ENCODE measurements at places on chromosomes 11 and 22.

GRCh38 chr22:35312198-35313059 is 12.7 kb downstream of the TOM1 start:
- no peak for DNase-seq

- DNase-seq: no peak
Measured at GRCh38 chr11:106514706-106515105, 437.2 kb downstream of the AASDHPPT start.

GRCh38 chr22:44293034-44293433 is 19.7 kb downstream of the SHISAL1 start:
- DNase-seq: peak; percentile 39

- no peak for DNase-seq
Measured at GRCh38 chr11:415640-416041, 842 bp upstream of the SIGIRR start.

DNA sequence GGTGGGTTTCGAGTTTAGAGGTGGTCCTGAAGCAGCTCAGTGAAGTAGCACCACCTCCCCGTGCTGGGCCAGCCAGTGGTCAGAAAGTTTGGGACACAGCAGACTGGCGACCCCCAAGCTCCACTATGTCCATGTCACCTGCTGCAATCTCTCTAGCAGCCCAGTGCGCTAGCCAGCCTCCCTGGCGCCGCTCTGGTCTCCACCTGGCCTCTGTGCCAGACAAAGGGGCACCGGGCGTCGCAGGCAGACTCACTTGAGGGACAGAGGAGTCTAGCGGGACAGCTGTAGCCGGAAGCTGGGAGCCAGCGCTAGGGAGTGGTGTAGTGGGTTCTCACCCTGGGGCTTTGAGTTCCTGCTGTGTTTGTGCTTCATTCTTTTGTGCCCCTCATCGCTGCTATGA is 25.5 kb downstream of the MYBPC3 start:
- DNase-seq: no peak

DNA sequence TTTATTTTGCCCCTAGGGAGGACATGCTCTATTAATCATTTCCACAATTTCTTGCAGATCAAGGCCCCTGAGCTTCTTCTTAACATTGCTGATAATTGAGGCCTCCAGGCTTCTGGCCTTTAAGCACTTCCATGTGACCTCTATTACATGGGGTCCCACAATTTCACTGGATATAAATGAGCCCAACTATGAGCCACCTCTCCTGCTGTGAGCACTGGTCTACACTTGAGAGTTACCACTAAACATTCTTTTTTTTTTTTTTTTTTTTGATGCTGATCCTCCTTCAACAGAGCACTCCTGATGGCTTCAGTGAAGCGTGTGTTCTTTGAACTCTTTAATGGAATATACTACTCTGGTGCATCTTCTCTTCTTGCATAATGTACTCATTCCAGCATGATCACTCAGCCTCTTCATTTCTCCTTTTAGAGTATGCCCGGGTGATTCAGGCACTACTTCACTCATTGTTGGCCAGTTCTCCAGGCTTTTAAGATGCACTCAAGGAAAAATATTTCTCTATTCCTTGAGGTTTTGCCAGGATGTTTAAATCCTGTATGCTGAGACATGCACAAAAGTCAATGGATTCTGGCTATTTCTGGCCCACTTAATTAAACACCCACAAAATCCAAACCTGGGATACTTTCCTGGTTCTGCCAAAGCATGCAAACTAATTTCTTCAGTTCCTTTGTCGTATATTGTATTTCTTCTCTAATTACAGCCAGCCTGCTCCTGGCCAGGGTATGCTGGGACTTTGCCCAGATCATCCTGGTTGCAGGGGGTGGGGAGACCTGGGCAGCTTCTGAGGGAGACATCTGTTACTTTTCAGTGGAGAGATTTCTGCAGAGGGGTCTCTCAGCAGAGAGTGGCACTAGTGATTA is 257.8 kb upstream of the LUZP2 start:
- no peak for DNase-seq

DNA sequence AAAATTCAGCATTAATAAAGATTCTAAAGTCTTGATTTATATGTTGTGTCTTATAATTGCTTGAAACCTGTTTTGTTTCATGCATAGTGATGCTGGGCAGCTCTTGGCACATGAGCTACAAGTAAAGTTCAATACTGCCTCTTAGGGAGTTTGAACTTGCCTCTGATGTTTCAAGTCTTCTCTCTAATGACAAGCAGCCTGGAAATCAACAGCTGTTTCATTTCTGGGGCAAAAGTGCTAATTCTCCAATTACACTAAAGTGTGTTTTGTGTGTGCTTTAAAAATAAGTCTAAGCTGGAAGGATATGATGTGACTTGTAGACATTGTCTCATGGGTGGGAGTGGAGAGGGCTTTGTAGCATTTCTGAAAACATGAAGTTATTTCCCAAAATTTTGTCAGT is 23.7 kb upstream of the SESN3 start:
- no peak for DNase-seq

GRCh38 chr11:95800438-95800837 is 10.1 kb downstream of the CEP57 start:
- no peak for DNase-seq

GRCh38 chr11:111930472-111930871 is 6.7 kb upstream of the DIXDC1 start:
- DNase-seq: no peak

- DNase-seq: no peak
Measured at GRCh38 chr11:117258576-117258975, 26.1 kb downstream of the RNF214 start.

- no peak for DNase-seq
Measured at GRCh38 chr11:40683010-40683409, 776.4 kb downstream of the LRRC4C start.

DNA sequence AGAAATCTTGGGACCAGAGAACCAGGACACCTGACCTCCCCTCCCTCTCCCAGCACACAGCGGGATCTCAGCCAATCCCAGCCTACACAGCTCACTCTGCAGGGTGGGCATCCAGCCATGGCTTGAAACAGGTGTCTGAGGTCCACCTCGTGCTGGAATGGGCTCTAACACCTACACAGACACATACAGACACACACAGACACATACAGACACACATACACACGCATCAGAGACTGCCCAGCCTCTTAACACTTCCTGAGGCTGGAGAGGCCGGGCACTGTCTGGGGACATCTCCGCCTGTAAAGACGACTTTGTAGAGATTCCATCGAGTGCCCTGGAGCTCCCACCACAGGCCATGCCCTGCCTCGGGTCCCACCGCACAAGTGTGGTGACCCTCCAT is 36.7 kb downstream of the CAPN1 start:
- no peak for DNase-seq

GRCh38 chr11:117505285-117505970 is 177.8 kb downstream of the CEP164 start:
- no peak for DNase-seq

DNA sequence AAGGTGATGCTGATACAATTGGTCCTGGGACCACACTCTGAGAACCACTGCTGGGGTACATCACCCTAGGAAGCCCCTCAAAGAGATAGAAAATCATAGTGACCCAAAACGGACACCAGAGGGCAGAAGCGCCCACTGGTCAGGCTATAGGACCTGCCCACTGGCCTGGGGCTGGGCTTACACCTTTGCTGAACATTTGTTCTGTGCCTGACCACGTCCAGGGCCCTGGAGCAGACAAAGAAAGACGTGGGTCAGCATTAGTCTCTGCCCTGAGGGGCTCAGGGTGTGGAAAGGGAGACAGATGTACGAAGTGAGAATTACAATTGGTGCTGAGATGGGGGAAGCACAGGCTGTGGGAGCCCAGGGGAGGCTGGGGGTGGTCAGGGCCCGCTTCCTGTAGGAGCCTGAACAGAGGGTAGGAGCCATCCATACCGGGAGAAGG is 14.4 kb upstream of the SERPINH1 start:
- DNase-seq: no peak

DNA sequence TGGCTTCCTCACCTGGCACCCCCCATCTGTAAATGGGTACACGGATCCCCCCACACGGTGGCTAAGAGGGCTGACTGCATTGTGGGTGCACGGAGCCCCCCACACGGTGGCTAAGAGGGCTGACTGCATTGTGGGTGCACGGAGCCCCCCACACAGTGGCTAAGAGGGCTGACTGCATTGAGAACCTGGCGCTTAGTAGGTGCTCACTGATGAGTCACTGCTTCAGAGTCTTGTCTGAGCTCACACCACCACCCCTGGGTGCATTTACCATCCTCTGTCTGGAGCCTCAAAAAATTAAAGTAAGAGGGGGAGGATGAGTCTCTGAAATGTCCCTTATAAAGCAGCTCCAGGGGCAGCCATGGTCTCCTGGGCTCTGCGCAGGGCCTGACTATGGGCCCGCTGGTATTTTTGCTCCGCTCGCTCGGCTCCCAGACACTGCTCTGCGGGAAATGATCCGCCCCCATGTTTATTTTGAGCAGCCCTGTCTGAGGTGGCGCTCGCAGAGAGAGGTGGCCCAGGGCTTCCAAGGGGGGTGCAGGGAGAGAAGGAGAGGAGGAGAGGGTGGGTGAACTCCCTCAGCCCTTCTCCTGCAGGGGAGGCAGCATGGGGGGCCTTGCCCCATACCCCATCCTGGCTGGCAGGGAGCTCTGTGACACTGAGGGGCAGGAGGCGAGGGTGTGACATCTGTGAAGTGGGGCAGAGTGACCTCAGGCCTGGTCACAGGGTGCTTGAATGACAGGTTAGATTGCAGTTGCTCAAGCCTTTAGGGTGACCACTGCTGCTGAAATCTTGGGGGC is 82.6 kb downstream of the CACNA1I start:
- DNase-seq: no peak

- no peak for DNase-seq
Measured at GRCh38 chr11:43856993-43857392, 23.6 kb upstream of the ALKBH3 start.

DNA sequence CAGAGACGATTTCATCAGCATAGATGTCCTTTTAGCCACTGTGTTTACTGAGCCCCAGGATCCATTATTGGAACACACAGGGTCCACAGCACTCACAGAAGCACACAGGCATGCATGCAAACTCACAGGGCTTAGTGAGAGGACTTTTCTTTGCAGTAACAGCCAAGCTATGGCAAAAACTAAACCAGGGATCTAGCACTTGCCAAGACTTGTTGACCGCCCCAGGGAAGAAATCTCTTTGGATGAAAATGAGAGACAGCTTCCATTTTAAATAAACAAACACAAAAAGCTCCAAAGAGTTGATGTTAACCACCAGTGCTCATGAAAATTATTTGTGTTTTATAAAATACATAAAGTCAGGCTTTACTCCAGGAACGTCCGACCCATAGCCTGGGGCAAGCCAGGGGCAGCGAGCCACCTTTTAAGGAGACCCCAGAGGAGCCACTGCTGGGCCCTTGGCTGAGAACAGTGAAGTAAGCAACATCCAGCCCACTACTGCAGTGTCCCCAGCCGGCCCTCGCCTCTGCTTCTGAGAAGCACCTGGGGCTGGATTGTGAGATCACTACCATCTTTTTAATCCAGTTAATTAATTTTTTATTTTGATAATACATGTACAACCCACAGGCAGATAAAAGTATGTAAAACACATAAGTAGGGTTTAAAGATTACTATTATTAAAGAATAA is 22.0 kb upstream of the TFIP11 start:
- no peak for DNase-seq

GRCh38 chr11:128694618-128695481 is 978 bp downstream of the FLI1 start:
- DNase-seq: no peak

DNA sequence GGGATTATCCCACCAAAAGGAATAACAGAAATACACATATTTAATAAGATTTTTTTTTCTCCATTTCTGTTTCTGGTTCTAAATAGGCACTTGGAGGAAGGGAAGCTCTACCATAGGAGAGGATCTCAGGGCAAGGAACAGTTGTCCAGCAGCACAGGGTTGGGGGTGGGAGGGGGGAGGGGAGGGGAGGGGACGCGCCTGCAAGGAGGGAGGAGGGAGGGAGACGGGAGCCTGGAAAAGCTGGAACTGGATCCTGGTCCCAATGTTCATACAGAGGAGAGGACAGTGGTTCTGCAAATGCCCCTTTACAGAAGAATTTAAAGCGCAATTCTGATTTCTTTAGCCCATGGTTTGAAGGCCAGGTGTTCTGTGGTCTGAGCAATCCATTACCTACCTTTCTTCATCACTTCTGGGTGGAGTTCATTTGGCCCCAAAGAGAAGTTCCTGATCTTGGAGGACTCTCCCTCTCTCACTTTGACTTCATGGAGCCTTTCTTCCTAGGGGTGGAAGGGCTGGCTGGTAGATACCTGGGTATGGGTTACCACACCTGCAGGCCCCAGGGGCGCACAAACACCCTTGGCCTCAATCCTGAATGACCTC is 348.9 kb upstream of the NCAM1 start:
- DNase-seq: no peak

GRCh38 chr11:88480223-88480622 is 142.7 kb upstream of the CTSC start:
- DNase-seq: no peak

DNA sequence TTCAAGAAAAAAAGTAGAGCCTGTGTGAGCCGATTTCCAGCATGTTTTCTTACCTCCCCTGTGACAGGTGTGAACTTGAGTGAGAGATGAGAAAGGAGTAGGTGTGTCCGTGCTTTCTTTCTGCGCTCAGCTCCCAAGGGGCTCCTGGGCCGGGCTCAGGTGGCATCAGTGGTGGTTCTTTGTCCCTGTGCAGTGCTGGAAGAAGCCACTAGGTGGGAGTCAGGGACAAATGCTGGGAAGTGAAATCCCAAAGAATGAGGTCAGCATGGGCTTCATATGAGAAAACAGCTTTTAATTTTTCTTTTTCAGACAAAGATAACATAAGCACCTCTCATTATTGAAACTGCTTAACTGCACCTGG is 57.8 kb downstream of the PPFIBP2 start:
- peak; percentile 79 for DNase-seq

- DNase-seq: peak; percentile 62
Measured at GRCh38 chr11:64355078-64355940, 3.7 kb upstream of the RPS6KA4 start.

GRCh38 chr11:96095884-96096303 is 172.0 kb upstream of the MTMR2 start:
- no peak for DNase-seq

DNA sequence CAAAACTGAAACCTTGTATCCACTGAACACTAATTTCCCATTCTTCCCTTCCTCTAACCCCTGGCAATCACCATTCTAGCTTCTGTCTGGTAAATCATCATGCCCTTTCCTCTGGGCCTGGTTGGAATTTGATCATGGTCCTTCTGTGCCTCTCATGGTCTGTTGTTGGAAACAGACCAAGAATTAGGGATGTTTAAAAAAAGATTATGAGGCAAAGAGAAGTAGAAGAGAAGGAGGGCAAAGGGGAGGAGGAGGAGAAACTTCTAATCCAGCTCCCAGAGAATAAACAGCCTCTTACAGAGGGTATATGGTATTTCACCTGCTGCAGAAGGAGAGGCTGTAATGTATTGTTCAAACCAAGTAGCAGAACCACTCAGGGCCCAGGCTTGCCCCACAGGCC is 10.6 kb downstream of the BCO2 start:
- DNase-seq: no peak

Data from putamen (tissue), 1 donor.